ENCODE measurements at places on chromosomes 3 and 15. TPM values are rescaled to one million over a fixed set of nuclear protein-coding genes. Genes with fewer than 3 reads are reported as not detected.

TGM5 gene
- total RNA-seq: not detected

SPESP1 gene
- total RNA-seq: not detected

PLA1A gene
- total RNA-seq: 0.56 TPM

MEX3B gene
- total RNA-seq: 3.7 TPM

CPNE4 gene
- 6.3 TPM for total RNA-seq

SENP8 gene
- 2.1 TPM for total RNA-seq

TYRO3 gene
- 14.4 TPM for total RNA-seq

LSMEM2 gene
- not detected for total RNA-seq

SH2D7 gene
- not detected for total RNA-seq

THBS1 gene
- 51.1 TPM for total RNA-seq

DCBLD2 gene
- 229 TPM for total RNA-seq

TIMP4 gene
- 13.0 TPM for total RNA-seq

PAK6 gene
- total RNA-seq: 0.65 TPM

EPHA3 gene
- total RNA-seq: not detected

ANKRD63 gene
- total RNA-seq: 0.41 TPM

ADGRG7 gene
- total RNA-seq: not detected

LPCAT4 gene
- total RNA-seq: 62.6 TPM

RARB gene
- total RNA-seq: 7.6 TPM

EIF2A gene
- total RNA-seq: 71.4 TPM

P2RY14 gene
- not detected for total RNA-seq

RASL12 gene
- 0.10 TPM for total RNA-seq

ZPLD1 gene
- not detected for total RNA-seq

WDR72 gene
- total RNA-seq: 7.1 TPM

NOP10 gene
- total RNA-seq: 531 TPM

BCL2A1 gene
- 10.2 TPM for total RNA-seq

AHSG gene
- 0.16 TPM for total RNA-seq

STT3B gene
- total RNA-seq: 75.5 TPM

SLTM gene
- 66.1 TPM for total RNA-seq

Data from A549 treated with GW870086 at 1 μM for 4 hours (cell line).